ENCODE measurements at places on chromosomes 4 and X.

DNA sequence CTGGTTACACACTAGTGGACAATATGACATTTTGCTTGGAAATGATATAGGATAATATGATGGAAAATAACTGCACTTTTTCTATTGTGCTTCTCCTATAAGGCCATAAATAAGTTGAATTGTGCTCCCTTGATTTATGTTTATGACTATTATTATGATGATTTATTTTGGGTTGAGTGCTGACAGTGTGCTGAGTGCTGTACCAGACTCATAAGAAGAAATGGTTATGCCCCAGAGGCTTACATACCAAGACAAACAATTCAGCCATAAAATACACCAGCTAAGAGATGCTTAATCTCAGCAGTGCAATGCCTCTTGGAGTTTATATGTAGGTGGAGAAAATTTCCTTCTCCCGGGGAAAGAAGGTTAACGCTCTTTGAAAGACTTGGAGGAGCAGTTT is 199.8 kb upstream of the NOCT start:
- DNase-seq = no peak

GRCh38 chr4:139892973-139893736 is 227.5 kb downstream of the MGST2 start:
- DNase-seq = no peak

GRCh38 chrX:121000589-121000988 is 15.0 kb upstream of the CT47A1 start:
- DNase-seq = no peak

- DNase-seq = peak; percentile 63
Measured at GRCh38 chr4:173449380-173449717, 50.4 kb upstream of the SCRG1 start.

DNA sequence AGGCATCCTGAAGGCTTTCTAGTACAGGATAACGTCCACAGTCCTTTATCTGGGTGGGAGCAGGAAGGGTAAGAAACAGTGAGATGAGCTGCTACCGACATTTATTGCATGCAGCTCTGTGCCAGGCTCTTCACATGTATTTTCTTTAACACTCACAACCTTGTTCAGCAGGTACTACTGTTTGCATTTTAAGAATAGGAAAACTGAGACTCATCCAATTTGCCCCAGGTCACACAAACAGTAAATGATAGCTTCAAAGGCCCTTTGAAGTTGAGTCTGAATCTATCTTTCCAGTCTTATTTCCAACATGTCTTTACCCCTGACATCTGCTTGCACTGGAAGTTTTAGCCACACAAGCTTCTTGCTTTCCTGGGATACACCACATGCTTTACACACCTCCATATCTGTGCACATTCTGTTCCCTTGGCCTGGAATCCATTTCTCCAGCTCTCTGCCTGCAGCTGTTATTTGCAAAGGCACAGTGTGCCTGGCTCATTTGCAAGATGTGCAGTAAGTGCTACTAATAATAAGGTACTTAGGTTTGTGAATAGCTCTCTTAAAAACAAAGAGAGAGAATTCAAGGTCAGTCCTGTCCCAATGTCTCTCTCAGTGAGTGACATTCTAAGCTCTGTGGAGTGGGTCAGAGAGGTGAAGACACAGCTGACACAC is 61.2 kb downstream of the METTL14 start:
- DNase-seq = no peak

DNA sequence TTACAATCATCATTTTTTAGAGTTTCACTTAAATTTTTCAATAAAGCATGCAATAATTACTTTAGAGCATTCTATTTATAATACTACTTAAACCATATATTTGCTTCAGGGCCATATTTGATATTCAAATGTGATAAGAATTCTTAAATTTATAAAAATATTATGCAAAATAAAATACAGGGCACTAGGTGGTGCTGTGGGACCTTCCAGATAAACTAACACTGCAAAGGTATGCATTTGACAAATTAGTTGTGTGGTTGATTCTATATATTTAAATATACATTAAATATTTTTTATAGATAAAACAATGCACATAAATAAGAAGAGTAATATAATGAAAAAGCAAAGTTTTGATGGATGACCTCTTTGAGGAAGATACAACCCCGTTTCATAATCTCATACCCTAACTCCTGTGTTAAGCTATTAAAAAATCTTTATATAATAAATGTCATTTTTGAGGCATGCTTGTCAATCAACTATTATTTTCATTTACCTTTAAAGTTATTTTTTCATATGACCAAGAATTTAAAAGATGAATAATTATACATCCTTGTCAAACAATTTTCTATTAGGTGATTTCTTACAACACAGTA is 128.4 kb downstream of the REELD1 start:
- DNase-seq = no peak

GRCh38 chr4:19438233-19438632 is 813.5 kb upstream of the SLIT2 start:
- DNase-seq = no peak

DNA sequence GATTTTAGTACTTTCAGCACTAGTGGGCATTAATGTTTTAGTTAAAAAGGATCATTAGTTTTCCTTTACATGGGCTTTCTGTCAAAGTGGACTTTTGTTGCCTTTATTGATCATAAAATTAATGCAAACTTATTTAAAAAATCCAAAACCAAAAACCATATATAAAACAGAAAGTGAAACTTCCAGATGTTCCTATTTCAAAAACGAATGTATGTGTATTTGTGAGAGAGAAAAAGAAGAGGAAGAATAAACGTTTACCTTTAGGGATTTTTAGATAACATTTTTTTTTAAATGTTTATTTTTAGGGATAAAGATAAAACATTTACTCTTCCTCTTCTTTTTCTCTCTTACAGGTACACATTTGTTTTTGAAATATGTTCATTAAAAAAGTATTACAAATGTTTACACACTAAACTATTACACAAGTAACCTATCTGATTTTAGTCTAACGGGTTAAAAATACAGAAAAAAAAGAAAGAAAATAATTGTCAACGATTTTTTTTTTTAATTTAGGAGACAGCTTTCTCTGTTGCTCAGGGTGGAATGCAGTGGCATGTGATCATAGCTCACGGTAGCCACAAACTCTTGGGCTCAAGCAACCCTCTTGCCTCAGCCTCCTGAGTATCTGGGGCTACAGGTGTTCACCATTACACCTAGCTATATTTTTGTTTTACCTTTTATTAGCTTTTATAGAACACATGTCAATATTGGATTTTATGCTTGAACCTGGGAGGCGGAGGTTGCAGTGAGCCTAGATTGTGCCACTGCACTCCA is 16.8 kb upstream of the COX18 start:
- DNase-seq = no peak

GRCh38 chr4:174475528-174475927 is 46.8 kb downstream of the HPGD start:
- no peak for DNase-seq

DNA sequence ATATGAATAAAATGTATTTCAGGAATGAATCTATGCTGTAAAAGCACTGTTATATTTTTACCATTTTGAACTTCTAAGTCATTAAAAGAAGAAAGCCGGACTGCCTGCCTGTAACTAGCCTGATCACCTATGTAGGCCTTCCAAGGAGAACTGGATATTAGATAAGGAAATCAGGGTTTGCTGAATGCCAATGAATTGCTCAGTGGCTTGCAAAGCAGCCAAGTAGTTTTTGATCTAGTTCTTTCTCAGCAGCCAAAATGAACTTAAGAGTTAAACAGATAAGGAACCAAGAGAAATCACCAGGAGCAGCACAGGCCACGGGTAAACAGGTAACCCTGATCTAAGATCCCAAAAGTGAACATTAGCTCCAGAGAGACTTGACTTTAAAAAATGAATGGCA is 3.3 kb downstream of the ANXA5 start:
- no peak for DNase-seq

DNA sequence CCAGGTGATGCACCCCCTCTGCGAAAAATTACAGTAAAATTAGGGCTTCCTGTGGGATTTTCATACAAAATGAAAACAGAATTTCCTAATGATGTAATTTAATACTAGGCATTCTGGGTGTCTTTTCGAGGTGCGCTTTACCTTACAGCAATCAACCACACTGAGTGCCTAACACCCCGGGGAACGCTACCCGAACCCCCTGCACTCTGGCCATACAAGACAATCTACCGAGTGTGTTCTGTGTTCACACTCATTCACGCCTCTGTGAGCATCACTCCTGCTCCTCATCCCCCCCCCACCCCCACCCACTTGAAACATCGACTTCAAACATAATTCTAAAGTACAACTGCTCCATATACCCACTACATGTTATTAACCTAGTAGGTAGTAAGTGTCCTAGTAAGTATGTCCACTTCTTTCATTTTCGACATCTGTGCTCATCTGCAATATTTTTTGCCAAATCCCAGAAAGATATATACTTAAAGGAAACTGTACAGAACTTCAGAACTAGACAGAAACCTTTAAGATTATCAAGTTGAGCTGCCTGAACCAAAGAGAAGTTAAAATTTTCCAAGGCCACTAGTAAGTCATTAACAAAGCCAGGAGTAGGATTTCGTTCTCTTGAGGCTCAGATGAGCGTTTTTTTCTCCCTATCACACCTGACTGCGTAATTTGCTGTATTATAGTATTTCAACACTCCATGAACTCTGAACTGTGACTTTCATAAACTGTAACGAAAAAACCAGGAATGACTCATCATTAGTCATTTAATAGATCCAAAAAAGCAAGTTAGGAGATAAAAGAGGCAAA is 80.0 kb downstream of the FAT1 start:
- DNase-seq = no peak

GRCh38 chrX:65601530-65602220 is 65.8 kb upstream of the MSN start:
- peak; percentile 93 for DNase-seq

DNA sequence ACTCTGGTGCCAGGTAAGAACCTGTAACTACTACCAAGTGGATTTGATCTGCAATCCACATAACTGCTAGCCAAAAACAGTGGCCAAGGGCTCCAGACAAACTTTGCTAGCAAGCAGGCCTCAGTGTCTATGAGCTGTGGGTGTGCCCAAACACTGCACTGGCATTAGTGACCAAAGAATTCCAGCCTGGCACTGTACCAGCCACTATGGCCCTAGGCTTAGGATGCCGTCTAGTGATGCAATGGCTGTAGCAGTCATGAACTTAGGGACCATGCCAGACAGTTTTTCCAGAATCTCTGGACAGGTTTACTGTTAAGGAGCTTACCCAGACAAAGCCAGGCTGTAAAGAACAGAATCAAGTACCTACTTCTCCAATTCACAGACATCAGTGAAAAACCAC is 33.7 kb upstream of the PRR27 start:
- no peak for DNase-seq

DNA sequence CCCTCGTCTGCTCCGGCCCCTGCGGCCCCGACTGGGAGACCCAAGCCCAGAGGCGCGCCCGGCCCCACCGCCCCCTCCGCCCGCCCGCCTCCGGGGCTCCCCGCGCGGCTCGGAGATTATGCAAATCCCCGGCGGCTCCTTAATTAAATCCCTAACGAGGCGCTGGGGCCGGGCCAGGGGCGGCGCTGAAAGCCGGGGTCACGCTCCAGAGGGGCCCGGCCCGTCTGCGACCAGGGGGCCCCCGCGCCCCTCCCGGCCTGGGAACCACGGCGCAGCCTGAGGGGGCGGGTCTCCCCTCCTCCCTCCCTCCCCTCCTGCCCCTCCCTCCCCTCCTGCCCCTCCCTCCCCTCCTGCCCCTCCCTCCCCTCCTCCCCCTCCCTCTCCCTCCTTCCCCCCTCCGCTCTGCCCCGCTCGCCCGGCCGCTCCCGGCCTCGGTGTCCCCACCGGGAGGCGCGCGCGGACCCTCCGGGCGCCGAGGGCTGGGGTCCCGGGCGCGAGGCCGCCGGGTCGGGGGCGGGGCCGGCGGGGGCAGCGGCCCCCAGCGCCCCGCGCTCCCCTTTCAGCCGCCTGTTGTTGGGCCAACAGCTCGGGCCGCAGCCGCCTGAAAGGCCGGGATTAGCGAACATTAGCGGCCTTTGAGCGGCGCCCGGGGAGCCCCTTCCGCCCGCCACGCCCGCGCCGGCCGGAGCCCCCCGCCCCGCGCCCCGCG is 25.9 kb upstream of the FGFR3 start:
- DNase-seq = peak; percentile 68

- DNase-seq = peak; percentile 62
Measured at GRCh38 chrX:153925739-153926551, at the start of gene ARHGAP4. TSS of gene ARHGAP4 (minus strand) at chrX:153926264. CDS start at chrX:153926202, 62 bp downstream.

DNA sequence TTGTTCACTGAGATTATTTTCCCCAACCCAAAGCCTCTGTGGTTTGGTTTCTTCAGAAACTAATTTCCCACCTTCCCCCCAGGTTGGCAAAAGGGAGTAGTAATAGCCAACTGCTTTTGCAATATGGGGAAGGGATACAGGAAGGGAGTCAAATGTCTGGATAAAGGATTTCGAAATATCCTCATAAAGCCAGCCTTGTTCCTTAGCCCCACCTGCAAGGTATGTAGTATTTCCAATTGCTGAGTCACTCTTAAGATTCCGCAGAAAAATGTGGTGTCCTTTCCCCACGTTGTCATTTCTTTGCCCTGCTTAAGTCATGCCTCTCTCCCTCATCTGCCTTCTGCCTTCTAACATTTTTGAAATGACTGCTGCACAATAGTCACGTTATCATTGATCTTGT is 138.8 kb upstream of the DCAF8L1 start:
- DNase-seq = no peak

GRCh38 chr4:39700554-39700953 is 2.6 kb downstream of the UBE2K start:
- no peak for DNase-seq

DNA sequence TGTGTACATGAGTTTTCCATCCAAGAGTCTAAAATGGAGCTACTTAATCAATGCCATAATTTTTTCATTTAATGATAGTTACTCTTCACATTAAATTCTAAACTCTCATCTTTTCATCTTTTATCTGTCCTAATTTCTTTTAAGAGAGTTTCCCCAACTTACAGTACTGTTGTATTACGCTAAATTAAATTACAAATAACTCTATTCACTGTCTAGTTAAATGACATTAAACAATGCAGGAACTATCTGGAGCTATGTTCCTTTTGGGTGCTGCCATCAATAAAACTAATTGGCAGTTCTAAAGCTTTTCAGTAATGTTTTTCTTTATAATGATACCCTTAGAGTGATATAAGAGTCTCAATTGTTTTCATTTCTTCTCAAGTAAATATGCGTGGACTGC is 227.6 kb downstream of the ANKRD50 start:
- no peak for DNase-seq

GRCh38 chrX:145393702-145394235 is 146.5 kb downstream of the SPANXN1 start:
- DNase-seq = no peak

DNA sequence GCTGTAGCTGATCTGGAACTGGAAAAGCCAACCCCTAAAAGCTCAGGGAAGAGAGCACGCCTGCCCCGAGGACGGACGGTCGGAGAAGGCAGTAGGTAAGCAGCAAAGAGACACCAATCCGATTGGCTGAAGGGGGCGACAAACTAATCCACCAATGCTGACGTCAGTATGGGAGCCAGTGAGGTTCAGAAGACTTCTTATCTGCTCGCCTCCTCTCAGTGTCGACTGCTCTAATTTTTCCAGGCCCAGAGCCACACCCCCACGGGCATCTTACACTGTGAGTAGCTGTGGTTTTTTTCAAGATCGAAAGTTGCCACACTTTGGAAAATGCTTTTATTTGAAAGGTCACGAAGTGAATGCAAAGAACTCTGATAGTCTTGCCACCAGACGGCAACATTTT is at the start of gene DCAF8L1:
TSS of gene DCAF8L1 (minus strand) at position 101 of the 400 bp plus-strand sequence. CDS start 115 bp downstream, outside the sequence.
- DNase-seq = no peak

- DNase-seq = no peak
Measured at GRCh38 chr4:35364321-35364870, 879.9 kb downstream of the ARAP2 start.

- no peak for DNase-seq
Measured at GRCh38 chr4:158155656-158156356, 17.0 kb downstream of the GASK1B start.
